ENCODE measurements at places on chromosomes 2 and 18.
A peak's percentile ranks its signal among the peaks of the same experiment; 100 is the strongest.

GRCh38 chr2:70431716-70432347, 121.8 kb downstream of the TGFA start:
- no peak for DNase-seq

- no peak for DNase-seq
Measured at GRCh38 chr2:85713836-85714235, 19.7 kb downstream of the GNLY start.

DNA sequence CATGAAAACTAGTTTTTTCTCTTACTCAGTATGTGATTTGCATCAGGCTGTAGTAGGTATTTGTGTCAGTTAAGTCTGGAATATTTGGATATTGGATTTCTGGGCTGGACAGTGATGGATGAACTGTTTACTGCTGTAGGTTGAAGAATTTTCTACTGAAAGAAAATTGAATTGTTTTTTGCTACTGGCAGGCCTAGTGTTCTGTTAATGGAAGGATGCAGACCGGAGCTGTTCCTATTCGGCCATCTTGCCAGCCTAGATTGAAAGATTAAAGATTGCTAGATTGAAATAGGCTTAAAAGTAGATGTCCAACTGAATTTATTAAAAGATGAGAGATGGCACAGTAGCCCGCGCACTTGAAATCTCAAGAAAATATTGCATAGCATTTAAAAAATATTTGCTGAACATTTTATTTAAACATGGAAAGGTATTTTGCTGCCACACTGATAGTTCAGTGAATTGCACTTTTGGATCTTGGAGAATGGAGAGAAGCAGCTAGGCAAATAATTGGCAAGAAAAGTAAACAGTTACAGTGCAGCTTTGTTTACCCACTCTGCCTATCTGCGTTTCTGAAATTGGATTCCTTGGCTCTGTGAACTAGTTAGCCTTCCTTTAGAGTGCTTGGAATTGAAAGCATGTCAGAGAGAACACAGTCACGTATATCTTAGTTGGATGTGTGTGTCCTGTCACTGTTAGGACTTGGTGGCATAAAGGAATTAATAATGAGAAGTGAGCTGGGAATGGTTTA, 54.1 kb downstream of the EPB41L5 start:
- DNase-seq = no peak

GRCh38 chr2:120262761-120263428, 10.2 kb downstream of the RALB start:
- DNase-seq = no peak

DNA sequence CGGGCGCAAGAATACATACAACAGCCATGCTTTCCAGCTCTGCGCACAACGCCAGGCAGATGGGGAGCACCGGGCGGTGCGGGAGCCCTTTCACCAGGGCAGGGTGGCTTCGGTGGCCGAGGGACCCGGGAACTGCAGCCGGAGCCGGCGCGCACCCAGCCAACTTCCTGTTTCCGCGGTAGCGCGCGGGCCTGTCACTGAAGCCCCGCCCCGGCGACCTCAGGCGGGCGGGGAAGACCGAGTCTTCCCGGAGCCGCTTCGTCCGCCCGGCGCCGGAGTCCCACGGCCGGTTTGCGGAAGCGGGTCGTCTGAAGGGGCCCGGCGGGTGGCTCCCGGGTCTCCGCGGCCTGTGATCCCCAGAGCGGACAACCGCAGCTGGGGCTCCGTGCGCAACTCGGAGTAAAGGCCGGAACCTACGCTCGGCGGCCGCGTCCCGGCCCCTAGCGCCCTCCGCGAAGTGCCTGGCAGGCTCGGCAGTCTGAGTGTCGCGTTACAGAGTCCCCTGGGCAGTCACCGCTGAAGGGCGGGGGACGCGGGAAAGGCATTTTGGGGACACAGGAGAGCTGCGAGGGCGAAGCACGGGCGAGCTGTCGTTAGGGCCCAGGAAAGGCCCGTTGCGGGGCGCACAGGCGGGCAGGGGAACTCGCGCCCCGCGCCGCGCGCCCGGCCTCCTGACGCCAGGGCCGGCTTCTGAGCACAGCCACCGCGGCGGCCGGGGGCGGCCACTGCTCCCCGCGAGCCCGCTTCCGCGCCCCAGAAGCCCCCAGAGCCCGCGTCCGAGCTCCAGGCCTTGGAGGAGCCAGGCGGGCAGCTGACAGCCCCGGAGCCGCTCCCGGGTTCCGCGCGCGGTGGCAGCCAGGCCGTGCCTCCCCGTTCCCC, at the start of gene MPPE1:
Gene MPPE1 (minus strand): TSS at position 136 of the 879 bp plus-strand sequence. CDS start 11,053 bp downstream, outside the sequence.
- DNase-seq = peak; percentile 73

GRCh38 chr18:50776383-50776782, 43.4 kb downstream of the MRO start:
- no peak for DNase-seq

- DNase-seq = no peak
Measured at GRCh38 chr2:226790431-226790830, 9.2 kb downstream of the IRS1 start.

DNA sequence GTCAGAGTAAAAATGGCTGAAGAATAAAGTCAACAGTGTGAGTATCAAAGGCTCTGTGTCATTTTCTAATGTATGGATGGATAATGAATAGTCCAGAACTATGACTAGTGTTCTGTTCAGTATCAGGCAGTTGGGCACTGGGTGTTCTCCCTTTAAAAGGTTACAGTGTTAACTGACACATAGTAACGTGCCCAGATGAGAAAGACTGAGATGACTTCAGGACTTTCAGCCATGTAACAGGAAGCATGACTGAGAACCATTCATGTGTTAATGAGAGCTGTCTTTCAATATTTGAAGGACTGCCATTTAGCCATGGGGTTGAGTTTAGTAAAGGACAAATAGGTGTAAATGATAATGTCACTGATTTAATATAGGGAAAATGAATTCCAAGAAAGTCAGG, 187.1 kb downstream of the GULP1 start:
- no peak for DNase-seq

GRCh38 chr18:68402784-68403183, 312.1 kb downstream of the TMX3 start:
- no peak for DNase-seq

GRCh38 chr2:16160281-16161084, 220.1 kb downstream of the MYCN start:
- no peak for DNase-seq

DNA sequence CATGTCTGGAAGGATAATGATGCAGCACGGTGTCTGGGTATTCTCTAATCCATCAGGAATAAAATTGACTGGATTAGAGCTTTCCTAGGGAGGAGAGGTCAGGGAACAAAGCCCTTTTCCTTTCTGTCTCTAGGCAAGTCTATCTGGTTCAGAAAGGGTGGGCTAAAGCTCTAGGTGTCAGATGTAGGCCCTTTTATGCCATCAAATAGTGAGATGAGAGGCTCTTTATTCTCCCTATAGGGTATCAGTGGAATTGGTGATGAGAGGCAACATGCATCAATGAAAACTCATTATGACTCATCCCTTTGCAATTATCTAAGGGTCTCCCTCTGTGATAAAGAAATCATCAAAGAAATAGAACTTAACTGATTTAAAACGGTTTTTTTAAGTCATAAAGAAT, 328.0 kb upstream of the CRIM1 start:
- no peak for DNase-seq

DNA sequence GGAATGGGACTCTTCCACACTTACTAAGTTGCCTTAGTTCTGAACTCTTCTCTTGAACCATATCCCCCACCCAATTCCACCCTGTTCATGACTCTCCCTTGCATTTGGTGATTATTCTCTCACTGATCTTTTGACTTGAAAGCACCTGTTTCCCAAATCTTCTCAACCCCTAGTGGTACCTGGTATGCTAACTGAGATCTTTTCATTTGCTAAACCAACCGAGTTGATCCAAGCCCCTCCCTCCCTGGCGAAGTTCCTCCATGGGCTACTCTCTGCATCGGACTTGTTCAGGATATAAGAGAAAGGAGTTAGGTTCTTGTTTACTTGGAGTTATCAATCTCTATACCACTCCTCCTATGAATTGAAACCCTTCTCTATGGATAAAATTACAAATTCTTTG, 593.5 kb downstream of the BCL11A start:
- DNase-seq = no peak

DNA sequence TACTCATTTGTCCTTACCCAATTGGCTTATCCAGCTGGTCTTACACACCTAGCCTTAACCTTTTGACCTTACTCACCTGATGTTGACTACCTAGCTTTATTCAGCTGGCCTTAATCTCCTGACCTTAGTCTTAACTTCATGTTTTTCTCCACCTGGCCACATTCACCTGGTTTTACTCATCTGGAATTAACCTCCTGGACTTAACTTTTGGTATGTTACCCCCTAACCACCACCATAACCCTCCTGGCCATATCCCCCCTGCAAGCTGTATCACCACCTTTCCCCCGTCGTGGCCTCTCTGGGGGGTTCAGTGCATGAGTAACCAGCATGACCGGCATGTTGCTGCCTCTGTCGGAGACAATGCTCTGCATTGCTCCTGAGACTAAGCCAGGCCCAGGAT, 45.7 kb downstream of the CHRNA1 start:
- no peak for DNase-seq

DNA sequence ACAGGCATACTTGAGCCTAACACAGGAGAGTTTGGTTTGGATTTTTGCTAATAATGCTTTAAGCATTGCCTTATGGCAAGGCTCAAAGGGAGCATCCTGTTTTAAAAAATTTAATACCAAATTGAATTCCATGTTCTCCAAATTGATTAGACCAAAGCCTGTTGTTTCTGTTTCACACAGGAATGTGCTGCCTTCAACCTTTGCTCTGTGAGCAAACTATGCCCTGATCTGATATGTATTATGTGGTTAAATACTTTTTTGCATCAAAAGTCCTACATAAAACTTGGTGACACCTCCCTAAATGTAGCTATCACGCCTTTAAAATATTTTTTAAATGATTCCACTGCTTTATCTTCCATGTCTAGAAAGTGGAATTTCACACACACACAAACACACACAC, 691.4 kb downstream of the CPS1 start:
- DNase-seq = no peak

DNA sequence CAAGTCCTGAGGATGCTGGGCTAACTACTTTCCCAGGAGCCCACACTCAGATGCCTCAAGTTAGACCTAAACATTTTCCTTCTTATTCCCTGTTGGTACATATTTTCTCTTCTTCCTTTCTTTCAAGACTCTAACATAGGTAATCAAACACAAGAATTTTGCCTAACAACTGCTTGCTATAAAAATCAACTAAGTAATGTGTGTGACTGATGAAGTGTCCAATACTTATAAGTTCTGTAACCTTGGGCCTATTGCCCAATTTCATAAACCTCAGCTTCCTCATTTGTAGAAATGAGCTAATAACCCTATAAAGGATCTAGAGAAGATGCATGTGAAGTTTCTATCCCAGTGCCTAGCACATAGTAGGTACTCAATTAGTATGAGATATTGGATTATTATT, 31.6 kb upstream of the PIK3C3 start:
- no peak for DNase-seq

GRCh38 chr2:177726931-177727348, 334.4 kb downstream of the AGPS start:
- DNase-seq = no peak

- peak; percentile 43 for DNase-seq
Measured at GRCh38 chr18:7575465-7576028, 8.4 kb downstream of the PTPRM start.

DNA sequence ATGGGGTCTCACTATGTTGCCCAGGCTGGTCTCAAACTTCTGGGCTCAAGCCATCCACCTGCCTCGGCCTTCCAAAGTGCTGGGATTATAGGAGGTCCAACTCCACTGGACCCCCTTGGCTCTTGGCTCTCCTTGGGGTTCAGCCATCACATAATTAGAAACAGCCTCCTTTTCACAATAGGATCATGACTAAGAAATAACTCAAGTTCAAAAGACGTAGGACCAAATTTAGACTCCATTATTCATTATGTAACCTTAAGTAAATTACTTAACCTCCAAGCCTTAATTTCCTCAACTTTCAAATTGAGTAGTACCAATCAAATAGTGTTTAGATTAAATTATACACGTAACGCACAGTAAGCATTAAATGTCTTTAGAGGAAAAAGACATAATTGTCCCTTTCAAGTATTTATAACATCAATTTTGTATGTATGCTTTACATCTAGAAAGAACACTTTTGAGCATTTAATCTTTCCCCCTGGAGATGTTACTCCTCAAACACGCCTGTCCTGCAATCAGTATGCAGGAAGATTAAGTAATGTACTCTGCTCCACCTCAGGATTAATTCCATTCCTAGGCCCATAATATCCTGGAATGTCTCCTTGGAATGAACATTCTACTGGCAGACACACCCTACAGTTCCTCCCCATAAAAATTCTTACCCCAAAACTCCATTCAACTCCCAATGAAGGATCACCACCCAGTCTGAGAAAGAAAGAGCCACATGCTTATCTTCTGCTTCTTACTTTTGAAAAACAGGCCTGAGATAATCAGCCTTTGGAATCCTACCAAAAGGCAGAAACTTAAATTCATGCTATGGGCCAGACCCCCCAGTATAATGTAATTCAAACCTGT, 49.1 kb downstream of the COBLL1 start:
- no peak for DNase-seq

DNA sequence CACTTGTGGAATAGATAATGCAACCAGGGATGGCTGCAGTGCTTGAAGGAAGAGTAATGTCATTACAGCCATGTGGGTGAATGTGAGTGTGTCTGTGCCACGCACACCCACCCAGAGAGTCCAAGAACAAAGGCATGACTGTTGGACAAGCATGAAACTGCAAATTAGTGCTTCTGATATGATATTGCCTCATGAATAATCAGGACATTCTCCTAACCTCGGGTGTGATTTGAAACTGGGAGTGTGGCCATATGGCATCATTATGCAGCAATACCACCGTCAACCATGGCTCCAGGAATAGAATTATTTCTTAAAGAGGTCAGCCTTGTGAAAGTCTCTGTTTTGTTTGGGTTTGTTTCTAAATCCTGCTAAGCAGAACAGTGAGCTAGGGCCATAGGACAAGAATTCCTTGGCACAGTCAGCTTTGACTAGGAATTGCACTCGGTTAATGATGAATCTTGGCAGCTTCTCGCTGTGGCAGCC, 678.0 kb upstream of the RAB6C start:
- DNase-seq = no peak

- DNase-seq = no peak
Measured at GRCh38 chr2:64392529-64392928, 61.4 kb upstream of the LGALSL start.

GRCh38 chr2:188984680-188985079, 10.5 kb downstream of the COL3A1 start:
- DNase-seq = peak; percentile 86

- no peak for DNase-seq
Measured at GRCh38 chr18:63025251-63026090, 294.1 kb downstream of the BCL2 start.

- DNase-seq = no peak
Measured at GRCh38 chr2:64952511-64953482, 36.4 kb upstream of the SLC1A4 start.

DNA sequence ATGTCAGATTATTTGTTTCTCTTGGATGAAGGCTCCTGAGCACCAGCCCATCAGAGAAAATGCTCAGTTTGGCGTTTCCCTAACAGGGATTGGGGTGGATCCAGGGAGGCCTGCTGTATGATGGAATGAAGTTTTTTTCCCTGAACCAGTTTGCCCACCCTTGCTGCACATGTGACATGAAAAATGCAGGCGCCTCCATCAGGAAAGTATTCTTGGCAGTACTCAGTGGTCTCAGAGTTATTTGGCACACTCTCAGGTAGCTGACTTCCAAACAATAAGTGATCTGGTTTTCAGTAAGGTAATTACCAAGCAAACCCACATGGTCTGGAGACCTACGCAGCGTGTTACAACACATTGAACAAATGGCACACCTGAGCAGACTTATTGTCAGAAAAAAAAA, 254.9 kb downstream of the PAX3 start:
- no peak for DNase-seq

All from stromal cell of bone marrow (primary cell).